ENCODE measurements at places on chromosomes 5 and 9.

DNA sequence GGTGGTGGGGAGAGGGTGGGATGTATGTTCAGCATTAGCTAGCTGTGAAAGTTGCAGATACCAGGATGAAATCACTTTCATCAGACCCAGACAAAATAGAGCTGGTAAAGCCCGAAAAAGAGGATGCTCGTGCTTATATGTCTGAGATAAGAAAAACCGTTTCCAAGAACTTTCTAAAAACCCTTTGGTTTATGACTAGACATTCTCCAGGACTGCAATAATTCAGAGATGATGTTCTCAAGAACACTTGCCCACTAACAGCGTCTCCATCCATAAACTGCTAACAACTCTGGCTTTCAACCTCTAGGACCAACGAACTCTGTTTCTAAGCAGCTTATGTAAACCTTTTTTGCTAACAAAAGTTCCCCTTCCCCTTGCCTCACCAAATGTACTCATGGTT, 8.4 kb upstream of the AMACR start:
- no peak for DNase-seq

- no peak for DNase-seq
Measured at GRCh38 chr5:137888863-137889759, at the start of gene PKD2L2. PKD2L2 (plus strand) TSS chr5:137889457; CDS start chr5:137889492, 35 bp downstream.

- no peak for DNase-seq
Measured at GRCh38 chr9:110278080-110278707, 21.9 kb upstream of the TXN start.

- no peak for DNase-seq
Measured at GRCh38 chr9:76531231-76531780, 72.3 kb downstream of the GCNT1 start.

DNA sequence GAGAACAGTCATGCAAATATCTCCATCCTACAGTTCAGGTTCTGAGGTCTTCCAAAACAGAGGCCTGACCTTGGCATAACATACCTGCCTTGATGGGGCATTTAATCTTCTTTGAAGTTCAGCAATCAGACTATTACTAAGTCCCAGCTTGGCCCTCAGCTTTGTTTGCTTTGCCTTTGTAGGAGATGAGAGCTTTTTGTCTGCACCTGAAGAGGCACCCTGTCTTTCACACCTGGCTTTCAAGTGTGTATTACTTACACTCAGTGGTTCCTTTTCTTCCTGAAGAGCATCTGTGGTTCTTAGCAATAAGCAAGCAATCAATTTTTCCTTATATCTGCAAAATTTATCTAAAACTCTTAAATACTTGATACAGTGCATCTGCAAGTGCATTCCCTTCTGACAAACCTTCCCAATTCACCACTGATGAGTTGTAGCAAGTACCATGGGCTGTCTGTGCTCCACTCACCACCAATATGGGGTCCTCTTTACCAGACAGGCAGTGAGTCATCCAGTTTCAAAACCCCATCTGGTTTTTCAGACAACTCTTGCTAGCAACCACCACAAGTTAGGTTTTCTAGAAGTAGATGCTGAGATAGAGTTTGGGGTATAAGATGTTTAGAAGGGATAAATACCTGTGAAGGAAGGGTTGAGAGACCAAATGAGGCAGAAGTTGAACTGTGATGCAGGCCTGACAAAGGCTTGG, 100.2 kb downstream of the HINT1 start:
- DNase-seq, result no peak

GRCh38 chr5:171858303-171858702, 72.7 kb downstream of the SMIM23 start:
- no peak for DNase-seq

GRCh38 chr5:165565911-165566310, 2060.5 kb downstream of the MAT2B start:
- DNase-seq, result no peak

- no peak for DNase-seq
Measured at GRCh38 chr5:2895876-2896275, 144.4 kb upstream of the IRX2 start.

DNA sequence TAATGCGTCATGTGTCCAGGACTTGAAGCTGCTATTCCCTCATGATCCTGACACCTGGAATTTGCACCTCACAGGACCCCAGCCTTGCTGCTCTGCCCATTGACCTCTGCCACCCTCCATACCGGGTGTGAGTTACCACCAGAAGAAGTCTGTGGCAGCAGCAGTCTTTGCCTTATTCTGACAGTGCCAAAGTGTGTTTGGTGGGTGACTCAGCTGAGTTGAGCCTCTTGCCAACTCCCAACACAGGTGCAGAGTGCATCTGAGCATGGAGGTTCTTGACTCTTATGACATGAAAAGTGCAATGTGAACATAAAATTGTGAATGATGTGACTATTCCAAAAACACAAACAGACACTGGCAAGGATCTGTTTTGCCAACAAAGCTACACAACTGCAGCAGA, 1166.5 kb upstream of the CDH18 start:
- no peak for DNase-seq

- DNase-seq, result no peak
Measured at GRCh38 chr9:34862836-34863235, 95.2 kb upstream of the PHF24 start.

- no peak for DNase-seq
Measured at GRCh38 chr5:154369682-154370081, 76.1 kb upstream of the SAP30L start.

DNA sequence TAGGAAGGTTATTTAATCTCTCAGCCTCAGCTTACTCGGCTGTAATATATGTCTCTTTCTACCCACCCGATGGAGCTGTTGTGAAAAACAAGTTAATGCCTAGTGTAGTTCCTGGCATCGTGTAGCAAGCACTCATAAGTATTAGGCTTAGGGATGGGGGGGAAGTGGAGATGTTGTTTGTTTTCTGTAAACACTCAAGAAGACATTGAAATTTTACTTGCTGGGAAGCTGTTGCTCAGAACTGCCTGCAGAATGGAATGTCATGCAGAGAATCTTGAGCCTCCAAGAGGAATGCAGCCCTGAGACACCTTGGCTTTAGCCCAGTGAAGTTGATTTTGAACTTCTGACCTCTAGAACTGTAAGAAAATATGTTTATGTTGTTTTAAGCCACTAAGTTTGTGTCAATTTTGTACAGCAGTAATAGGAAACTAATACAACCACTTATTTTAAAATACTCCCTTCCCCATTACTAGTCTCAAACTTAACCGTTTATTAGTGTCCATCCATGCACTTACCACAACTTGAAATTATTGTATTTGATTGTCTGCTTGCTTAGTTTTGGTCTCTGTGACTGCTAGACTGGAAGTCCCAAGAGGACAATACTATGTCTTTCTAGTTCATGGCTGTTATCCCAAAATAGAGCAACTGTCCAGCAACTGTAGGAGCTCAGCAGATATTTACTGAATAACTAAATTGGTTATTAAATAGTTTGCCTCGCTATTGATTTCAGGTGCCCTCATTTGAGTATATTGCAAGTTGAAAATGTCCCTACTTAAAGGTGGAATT, 53.8 kb downstream of the MFAP3 start:
- no peak for DNase-seq

- DNase-seq, result no peak
Measured at GRCh38 chr9:115943431-115944165, 210.0 kb upstream of the PAPPA start.

GRCh38 chr5:112663146-112663545, 74.5 kb upstream of the APC start:
- no peak for DNase-seq

- DNase-seq, result peak; percentile 79
Measured at GRCh38 chr9:136728548-136729123, 14.1 kb downstream of the LCN10 start.

DNA sequence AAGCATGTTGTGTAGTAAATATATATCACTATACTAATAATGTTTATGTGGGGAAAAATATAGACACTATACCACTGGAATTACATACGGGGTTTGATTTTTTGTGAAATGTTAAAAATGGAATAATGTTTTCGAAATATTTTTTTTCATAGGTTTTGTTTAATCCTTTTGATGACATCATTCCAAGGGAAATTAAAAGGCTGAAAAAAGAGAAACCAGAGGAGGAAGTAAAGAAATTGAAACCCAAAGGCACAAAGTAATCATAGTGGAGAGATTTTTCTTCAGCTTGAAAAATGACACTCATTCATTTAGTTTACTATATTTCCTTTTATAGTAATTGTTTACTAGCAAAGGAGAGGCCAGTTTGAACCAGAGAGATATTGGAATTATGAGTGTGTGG, 17.6 kb downstream of the CWC27 start:
- no peak for DNase-seq

DNA sequence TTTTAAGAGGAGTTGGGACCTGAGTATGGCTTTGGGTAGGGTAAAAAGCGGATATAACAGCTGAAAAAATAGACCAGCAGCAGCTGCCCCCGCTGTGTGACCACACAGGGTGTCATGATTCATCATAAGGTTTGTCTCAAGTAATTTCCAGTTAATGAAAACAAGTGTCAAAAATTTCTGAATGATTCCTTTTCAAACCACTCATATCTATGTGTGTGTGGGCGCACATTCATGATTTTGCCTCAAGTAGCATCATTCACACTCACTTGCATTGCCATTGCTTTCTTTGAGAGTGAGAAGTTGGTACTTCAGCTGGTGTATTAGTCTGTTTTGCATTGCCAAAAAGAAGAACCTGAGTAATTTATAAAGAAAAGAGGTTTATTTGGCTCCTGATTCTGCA, 12.1 kb upstream of the TNFAIP8 start:
- no peak for DNase-seq

- DNase-seq, result no peak
Measured at GRCh38 chr5:172683645-172684471, 42.8 kb downstream of the NEURL1B start.

GRCh38 chr9:1221298-1221697, 171.1 kb downstream of the DMRT2 start:
- DNase-seq, result no peak

GRCh38 chr9:105093685-105094084, 150.8 kb upstream of the SLC44A1 start:
- DNase-seq, result no peak

- no peak for DNase-seq
Measured at GRCh38 chr9:36193023-36193422, 2.3 kb downstream of the CLTA start.

DNA sequence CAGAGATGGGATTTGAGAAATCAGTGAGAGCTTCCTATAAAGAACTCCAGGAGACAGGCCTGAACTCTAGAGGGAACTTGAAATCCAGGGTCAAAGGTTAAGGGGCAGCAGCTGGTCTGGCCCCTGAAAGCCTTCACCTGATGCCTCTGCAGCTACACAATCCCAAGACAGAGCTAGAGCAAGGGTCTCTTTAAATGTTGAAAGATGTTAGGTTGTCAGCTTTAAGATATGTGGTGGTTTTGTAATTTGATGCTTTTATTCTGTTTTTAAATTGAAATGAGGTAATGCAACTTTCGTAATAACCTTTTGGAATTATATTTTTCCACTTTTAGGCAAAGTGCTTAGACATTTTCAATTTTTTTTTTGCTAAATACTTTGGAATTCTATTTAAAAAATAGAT, 2.4 kb downstream of the SOWAHA start:
- DNase-seq, result no peak

DNA sequence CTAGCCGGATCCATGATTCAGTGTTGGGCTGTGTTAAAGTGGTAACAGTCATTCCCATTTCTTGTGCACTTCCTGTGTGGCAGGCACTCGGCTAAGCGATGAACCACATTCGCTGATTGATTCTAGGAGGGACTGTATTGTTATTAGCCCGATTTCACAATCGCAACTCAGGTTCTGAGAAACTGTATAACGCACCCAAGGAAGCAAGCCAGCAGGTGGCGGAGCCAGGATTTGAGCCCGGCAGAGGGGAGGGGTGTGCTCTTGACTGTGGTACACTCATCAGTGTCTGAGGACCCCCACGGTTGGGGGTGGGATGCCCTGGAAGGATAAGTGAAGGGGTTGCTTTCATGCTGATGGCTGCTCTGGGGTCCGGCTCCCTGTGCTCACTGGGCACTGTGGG, 34.7 kb downstream of the LRSAM1 start:
- no peak for DNase-seq

- DNase-seq, result no peak
Measured at GRCh38 chr9:99628285-99628684, 193.4 kb upstream of the NR4A3 start.

- peak; percentile 11 for DNase-seq
Measured at GRCh38 chr5:10111571-10111970, 138.1 kb downstream of the ATPSCKMT start.

GRCh38 chr5:129905473-129906176, 1.4 kb downstream of the CHSY3 start:
- DNase-seq, result no peak

DNA sequence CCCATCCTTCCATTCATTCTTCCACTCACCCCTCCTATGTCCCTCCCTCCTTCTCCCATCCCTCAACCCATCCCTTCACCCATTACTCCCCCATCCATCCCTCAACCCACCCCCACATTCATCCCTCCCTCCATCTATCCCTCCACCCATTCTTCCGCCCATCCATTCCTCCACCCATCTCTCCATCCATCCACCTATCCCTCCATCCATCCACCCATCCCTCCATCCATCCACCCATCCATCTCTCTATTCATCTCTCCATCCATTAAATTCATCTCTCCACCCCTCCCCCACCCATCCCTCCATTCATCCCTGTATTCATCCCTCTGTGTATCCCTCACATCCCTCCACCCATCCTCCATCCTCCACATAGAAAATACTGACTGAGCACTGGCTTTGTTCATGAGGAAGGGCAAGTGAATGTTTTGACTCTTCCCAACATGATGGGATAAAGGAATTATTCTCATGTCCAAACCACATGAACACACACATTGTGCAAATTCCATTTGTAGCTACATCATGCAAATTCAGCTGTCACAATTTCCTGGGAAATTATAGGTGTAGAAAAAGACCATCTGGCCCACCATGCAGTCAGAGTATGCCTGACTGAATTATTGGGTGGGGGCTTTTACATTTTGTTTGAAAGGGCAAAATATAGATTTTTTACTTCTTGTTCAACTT, 6.9 kb upstream of the VAV2 start:
- no peak for DNase-seq

DNA sequence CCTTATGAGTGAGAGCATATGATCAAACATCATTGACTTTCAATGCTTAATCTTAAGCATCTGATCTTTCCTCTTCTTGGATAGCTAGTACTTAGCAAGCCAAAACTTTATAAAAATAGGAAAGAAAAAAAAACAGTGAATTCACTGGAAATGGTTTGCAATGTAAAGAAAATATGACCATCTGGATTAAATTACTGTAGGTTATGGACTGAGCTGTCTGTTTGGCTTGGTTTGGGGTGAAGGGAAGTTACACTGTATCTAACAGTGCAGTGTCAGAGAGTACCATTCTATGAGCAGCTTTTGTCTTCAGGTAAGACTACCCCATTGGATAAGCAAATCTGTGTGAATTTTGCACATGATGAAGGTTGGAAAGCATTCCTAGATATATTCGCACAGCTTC, 151.4 kb downstream of the TLE1 start:
- no peak for DNase-seq

DNA sequence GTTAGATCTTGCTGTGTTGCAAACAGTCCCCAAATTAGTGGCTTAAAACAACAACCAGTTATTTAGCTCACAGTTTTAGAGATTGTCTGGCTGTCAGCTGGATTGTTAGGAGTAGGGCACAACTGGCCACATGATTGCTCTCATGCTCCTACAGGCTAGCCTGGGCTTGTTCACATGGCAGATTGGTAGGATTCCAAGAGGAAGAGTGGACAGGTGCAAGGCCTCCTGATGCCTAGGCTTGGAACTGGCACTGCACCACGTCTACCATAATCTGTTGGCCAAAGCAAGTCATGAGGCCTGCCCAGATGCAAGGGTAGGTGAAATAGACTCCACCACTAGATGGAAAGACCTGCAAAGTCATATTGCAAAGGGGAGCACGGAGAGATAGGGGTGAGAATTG, 76.4 kb downstream of the ACER2 start:
- no peak for DNase-seq

GRCh38 chr5:425714-426113, 17.3 kb upstream of the EXOC3 start:
- no peak for DNase-seq

GRCh38 chr5:74337254-74337983, 303.1 kb downstream of the ENC1 start:
- no peak for DNase-seq
